Dermis blood vessel endothelial cell (primary cell): ENCODE measurements at places on chromosomes 1 and 21. TPM values are rescaled to one million over a fixed set of nuclear protein-coding genes. Genes with fewer than 3 reads are reported as not detected.

The NUP210L gene
- total RNA-seq = 0.09 and 0.17 TPM in 2 replicates

GRCh38 chr1:19315378-19316198, 3.5 kb downstream of the SLC66A1 start:
- peak; percentile 64 for DNase-seq

The OR14A16 gene
- not detected in 2 replicates for total RNA-seq

DNA sequence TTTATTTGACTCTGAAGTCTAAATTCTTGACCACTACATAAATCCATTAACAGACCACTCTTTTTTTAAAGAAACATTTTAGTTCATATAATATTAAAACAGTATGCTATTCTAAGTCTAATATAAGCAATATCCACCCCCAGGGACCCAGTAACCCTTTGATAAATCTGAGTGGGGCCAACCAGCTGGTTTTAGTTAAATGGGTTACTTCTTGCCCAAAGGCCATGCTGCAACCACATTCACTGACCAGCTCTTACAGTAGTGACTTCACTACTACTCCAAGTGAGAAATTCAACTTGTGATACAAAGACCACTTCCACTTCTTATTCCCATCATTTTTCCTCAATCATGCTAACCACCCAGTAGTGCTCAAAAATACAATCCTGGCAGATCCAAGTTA, 20.5 kb downstream of the FUBP1 start:
- no peak for DNase-seq

The C8B gene
- total RNA-seq = not detected in 2 replicates

DNA sequence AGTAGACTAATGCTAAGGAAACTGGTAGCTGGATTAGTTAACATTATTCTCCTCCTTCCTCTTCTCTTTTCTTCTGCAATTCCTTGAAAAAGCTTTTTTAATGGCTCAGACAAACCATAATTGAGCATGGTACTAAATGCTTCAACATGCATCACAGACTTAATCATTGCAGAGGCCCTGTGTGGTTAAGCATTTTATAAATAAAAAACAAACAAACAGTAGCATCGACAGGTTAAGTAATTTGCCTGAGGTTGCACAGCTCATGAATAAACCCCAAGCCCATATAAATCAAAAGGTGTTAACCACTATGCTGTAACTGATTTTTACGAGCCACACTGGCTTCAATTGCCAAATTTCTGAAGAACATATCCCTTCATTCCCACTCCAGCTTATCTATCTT, 462.1 kb downstream of the LMO4 start:
- DNase-seq = no peak

The KCNK2 gene
- under 0.01 TPM in 1 of 2 replicates, not detected in the other for total RNA-seq

The BTBD8 gene
- 2.7 and 6.1 TPM in 2 replicates for total RNA-seq

GRCh38 chr1:98940722-98941079, 64.0 kb downstream of the PLPPR5 start:
- no peak for DNase-seq

The QSOX1 gene
- 100 and 121 TPM in 2 replicates for total RNA-seq

GRCh38 chr1:57088653-57089052, 122.8 kb upstream of the C8B start:
- no peak for DNase-seq

DNA sequence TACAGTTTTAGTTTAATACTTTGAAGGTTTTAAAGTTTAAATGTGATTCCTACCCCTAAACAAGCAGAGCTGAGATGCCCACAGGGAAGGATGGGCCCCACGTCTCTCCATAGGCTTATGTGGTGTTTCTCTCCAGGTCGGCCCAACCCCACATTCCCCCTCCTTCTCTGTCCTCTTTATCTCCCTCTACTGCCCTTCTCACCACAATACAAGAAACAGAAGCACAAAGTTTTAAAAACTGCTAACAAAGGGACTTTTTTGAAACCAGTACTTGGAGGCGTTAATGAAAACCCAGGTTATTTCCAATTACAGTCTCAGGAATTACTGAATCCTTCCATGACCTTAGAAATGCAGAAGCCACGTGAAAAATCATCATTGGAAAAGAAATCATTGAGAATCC, 324.0 kb downstream of the NTNG1 start:
- no peak for DNase-seq

- peak; percentile 93 for DNase-seq
Observed at GRCh38 chr1:208203127-208203847, 40.9 kb downstream of the PLXNA2 start.
